Activated CD4-positive, CD25-positive, alpha-beta regulatory T cell treated with anti-CD3 and anti-CD28 coated beads, Interleukin-2, amount 50 U/mL, for 24 hours (primary cell): ENCODE measurements at places on chromosomes 7 and 10.
A peak's percentile ranks its signal among the peaks of the same experiment; 100 is the strongest.

DNA sequence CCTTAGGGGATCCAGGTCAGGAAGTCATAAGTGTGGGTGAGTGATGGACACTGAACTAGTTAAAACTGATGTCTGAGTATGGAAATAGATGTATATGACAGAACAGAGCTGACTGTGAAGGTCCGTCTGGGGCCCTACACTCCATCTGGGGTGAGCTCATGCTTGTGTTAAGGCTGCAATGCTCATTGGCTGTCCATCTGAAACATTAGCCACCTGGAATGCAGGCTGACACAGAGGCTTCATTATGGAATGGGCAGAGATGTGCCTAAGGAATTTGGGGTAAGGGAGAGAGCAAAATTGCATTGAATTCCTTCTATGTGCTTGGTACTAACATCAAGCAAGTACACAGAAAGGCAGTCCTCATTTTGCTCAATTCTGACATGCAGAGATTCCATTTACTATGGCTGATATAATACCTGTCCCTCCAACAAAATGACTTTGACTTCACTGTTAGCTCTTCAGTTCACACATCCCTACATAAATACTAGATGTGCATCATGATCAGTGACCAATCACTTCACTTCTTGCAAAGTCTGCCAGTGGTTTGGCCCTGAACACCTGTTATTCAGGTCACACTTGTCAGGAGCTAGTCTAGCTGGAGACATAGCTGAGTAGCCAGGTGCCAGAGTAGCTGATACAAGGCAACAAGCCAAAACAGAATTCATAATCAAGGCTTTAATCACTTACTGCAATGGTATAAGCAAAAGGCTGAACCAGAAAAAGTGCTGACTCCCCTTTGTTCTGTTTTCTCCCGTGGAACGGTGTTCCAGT is 128.9 kb upstream of the VWC2 start:
- ATAC-seq: no peak

GRCh38 chr10:10044922-10045764 is 972.5 kb upstream of the CELF2 start:
- ATAC-seq: no peak

GRCh38 chr7:115146148-115146547 is 224.3 kb downstream of the MDFIC start:
- ATAC-seq: no peak

GRCh38 chr7:96484091-96484490 is 162.2 kb upstream of the SLC25A13 start:
- ATAC-seq: no peak

DNA sequence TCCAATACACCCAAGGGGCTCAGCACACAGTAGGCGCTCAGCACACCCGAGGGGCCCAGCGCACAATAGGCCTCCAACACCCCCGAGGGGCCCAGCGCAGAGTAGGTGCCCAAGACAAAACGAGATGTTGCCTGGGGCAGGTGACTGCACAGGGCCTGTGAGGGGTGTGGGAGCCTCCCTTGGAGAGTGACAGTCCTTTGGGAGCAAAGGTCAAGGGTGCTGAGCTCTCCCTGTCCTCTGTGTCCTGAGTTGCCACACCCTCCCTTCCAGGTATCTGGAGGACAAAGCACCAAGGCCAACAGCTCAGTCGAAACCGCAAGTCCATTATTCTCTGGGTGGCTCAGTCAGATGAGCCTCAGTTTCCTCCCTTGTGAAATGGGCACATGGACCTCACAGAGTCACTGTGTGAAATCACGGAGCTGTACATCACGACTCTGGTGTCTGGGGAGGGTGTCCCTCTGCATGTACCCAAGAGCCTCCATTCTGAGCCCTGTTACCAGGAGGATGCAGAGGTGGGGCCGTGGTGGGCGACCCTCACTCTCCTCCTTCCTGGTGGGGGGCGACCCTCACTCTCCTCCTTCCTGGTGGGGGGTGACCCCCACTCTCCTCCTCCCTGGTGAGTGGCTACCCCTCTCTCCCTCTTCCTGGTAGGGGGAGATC is 81.3 kb downstream of the FOXL3 start:
- no peak for ATAC-seq

DNA sequence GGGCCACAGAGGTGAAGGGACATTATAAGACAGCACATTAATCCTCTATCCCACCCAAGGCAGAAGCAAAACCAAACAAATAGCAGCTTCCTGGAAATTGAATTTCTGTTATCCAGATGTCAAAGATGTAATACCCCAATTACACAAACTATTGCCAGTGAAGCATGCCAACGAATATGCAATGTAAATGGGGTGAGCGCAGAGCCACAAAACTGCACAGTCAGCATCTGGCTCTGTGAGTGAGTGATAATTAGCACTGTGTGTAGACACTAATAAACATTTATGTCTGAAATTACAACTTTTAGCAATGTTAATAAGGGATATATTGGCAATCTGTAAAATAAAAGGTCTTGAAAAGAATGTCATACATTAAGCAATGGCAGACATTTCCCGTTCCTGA is 3.2 kb downstream of the BEND7 start:
- ATAC-seq: no peak

DNA sequence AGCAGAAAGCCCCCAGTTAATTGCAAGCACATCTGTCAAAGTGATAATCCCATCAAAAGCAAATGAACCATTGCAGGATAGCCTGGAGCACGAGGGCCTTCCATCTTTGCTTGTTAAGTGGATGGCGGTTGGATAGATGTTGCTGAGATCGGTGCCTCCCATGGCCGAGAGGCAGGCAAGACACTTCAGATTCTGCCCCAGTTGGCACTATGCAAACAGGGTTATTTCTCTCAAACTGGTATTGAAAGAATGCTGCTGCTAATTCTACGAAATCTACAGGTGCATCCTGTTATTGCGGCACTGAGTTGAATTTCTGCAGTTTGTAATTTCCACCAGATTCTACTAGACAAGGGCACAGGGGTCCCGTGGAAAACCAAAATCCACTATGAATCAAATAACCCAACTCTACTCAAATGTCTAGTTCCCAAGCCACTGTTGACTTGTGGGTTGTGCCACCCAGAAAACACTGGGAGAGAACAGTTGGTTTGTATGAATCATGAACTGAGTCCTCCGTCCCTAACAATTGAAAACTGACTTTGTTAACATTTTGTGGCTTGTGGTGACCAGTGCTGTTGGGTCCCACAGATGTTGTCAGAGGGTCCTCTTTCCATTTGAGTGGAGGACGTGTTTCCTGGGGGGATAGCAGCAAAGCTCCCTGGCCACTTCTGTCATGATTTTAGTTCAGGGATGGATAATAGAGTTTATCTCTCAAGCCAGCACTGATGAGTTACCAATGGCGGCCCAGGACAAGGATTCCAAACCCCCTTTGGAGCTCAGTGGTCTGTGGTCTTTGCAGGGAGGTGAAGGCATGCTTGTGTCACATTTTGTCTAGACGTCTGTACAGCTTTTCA is 7.1 kb upstream of the IL2RA start:
- peak; percentile 25 for ATAC-seq

GRCh38 chr7:41955893-41956675 is 253.2 kb upstream of the INHBA start:
- no peak for ATAC-seq

DNA sequence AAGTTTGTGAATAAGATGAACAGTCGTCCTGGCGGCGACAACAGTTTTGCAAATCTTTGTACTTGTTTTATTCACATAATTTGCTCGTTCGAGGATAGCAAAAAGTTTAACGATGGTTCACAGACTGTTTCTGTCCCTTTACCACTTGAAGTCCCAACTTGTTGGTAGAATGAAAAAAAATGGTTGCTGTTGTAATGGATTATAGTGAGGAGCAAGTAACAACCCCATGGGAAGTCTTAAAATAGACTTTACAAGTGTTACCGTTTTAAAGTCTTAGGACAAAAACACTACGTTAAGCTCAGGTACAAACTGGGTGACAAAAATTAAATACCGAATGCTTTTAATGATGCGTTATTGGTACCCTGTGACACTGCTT is 589 bp downstream of the LSM8 start:
- no peak for ATAC-seq

GRCh38 chr7:1175967-1176851 is 16.2 kb upstream of the ZFAND2A start:
- ATAC-seq: peak; percentile 63

DNA sequence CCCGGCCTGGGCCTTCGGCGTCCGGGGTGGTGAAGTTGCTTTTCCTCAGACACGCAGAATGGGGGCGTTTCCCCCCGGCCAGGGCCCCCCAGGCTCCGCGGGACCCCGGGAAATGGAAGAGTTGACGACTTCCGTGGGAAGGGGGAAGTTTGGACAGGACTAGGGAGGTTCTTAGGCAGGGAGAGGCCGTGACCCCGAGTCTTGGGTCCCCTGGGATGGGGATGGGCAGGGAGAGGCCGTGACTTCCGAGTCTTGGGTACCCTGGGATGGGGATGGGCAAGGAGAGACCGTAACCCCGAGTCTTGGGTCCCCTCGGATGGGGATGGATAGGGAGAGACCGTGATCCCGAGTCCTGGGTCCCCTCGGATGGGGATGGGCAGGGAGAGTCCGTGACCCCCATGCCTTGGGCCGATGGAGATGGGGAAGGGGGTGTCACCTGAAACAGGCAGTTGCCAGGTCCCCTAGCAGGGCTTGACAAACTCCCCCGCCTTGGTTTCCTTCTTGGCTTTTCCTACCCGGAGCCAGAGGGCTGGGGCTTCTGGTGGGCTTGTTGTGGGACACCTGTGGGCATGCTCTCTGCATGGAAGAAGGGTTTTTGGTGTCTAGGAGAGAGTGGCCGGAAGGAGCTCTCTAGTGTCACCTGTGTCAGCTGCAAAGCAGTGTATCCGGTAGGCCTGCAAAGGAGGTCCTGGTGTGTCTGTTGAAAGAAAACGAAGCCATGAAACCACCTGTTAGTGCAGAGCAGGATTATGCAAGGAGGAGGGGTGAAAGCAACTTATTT is 1.1 kb downstream of the TRRAP start:
- ATAC-seq: peak; percentile 83

- no peak for ATAC-seq
Observed at GRCh38 chr7:16509829-16510228, 16.8 kb upstream of the LRRC72 start.

- ATAC-seq: no peak
Observed at GRCh38 chr7:158399762-158400161, 187.9 kb downstream of the PTPRN2 start.

GRCh38 chr7:39310699-39311098 is 255.5 kb upstream of the YAE1 start:
- ATAC-seq: no peak

DNA sequence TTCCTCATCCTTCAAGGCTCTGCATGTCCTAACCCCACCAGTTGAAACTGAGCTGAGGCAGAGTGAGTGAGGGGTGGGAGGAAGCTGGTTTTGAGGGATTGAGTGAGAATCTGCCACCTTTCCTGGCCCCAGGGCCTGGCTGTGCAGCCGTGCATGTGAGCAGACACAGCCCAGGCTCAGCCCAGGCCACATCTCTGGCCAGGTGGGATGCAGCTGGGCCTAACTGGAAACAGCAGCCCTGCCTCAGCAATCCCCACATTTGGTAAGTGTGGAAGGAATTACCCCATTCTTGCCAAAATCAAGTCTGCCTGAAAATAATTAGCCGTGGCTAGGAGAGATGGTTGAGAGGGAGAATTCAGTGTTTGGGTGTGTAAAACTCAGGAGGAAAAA is 116.6 kb downstream of the NEURL1 start:
- no peak for ATAC-seq

- no peak for ATAC-seq
Observed at GRCh38 chr7:157679607-157680006, 342.8 kb downstream of the DNAJB6 start.

- ATAC-seq: no peak
Observed at GRCh38 chr10:119830851-119831250, 41.8 kb downstream of the MCMBP start.

DNA sequence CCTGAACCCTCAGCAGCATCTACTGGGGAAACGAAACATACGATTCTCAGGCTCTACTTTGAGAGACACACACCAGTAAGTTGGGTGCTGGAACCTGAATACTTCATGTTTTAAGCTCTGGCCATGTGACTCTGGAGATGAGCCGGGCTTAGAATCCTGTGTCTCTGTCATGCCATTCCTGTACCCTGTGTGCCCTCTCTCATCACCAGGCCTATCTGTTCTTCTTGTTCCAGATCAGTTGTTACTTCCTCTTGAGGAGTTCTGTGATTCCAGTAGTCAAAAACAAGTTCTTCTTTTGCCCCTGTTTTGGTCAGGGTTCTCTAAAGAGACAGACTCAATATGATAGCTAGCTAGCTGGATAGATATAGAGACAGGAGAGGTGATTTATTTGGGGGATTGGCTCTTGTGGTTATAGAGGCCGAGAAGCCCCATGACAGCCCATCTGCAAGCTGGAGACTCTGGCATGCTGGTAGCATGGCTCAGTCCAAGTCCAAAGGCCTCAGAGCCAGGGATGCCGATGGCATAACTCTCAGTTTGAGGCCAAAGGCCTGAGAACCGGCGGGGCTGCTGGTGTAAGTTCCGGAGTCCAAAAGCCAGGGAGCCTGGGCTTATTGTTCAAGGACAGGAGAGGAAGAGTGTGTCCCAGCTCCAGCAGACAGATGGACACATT is 54.3 kb downstream of the CHN2 start:
- no peak for ATAC-seq
